ENCODE measurements at places on chromosomes 2 and 18. TPM values are rescaled to one million over a fixed set of nuclear protein-coding genes. Genes with fewer than 3 reads are reported as not detected.

LRATD1 gene
- 2.3 TPM for total RNA-seq

THADA gene
- 27.5 TPM for total RNA-seq

KCNJ3 gene
- 0.69 TPM for total RNA-seq

SPRED2 gene
- 32.7 TPM for total RNA-seq

EMILIN2 gene
- total RNA-seq = 13.0 TPM

ZNF512 gene
- 31.1 TPM for total RNA-seq

FAM124B gene
- total RNA-seq = 4.4 TPM

ERICH2 gene
- total RNA-seq = 1.6 TPM

CIB4 gene
- not detected for total RNA-seq

DNA sequence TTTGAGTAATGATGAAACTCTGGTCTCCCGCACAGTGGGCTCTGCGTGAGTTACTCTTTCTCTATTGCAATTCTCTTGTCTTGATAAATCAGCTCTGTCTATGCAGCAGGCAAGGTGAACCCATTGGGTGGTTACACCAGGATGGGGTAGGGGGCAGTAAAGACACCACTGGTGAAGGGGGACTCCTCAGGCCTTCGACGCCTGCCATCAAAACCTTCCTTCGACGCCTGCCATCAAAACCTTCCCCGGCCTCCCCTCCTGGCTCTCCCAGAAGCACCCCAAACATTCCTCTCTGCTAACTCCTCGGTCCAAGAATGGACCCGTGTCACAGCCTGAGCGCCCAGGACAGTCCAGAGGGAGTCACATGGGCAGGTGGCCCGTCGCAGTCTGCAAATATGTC lies 4.8 kb upstream of the STARD7 start:
- H3K4me3 ChIP-seq = no peak overlapping the region
- no peaks in the 10 kb centered on the region for H3K27me3 ChIP-seq
- no peaks in the 10 kb centered on the region for H3K36me3 ChIP-seq
- peaks cover 7% of the 10 kb centered on the region for H3K4me1 ChIP-seq

GRCh38 chr2:219218732-219219701 lies at the start of gene ABCB6:
Gene ABCB6 (minus strand): TSS chr2:219218958. CDS start chr2:219218673, 285 bp downstream.
- peak within 1 kb of the TSS; percentile 85 for H3K4me3 ChIP-seq
- H3K27ac ChIP-seq = peak within 1 kb of the TSS; percentile 79
- DNase-seq = peak; percentile 92
- peaks cover 38% of the 10 kb centered on the region for H3K36me3 ChIP-seq
- H3K4me1 ChIP-seq = peaks cover 25% of the 10 kb centered on the region

GRCh38 chr2:10579876-10580514 lies 109.8 kb downstream of the NOL10 start:
- H3K27me3 ChIP-seq = no peaks in the 10 kb centered on the region
- no peak overlapping the region for H3K4me3 ChIP-seq
- no peak overlapping the region for H3K27ac ChIP-seq
- DNase-seq = peak; percentile 27
- H3K4me1 ChIP-seq = peaks cover 24% of the 10 kb centered on the region
- peaks cover 25% of the 10 kb centered on the region for H3K36me3 ChIP-seq

GRCh38 chr2:24410976-24411375 lies 50.6 kb upstream of the ITSN2 start:
- H3K4me3 ChIP-seq = no peak overlapping the region
- no peaks in the 10 kb centered on the region for H3K27me3 ChIP-seq
- no peaks in the 10 kb centered on the region for H3K36me3 ChIP-seq
- peaks cover 10% of the 10 kb centered on the region for H3K4me1 ChIP-seq

DNA sequence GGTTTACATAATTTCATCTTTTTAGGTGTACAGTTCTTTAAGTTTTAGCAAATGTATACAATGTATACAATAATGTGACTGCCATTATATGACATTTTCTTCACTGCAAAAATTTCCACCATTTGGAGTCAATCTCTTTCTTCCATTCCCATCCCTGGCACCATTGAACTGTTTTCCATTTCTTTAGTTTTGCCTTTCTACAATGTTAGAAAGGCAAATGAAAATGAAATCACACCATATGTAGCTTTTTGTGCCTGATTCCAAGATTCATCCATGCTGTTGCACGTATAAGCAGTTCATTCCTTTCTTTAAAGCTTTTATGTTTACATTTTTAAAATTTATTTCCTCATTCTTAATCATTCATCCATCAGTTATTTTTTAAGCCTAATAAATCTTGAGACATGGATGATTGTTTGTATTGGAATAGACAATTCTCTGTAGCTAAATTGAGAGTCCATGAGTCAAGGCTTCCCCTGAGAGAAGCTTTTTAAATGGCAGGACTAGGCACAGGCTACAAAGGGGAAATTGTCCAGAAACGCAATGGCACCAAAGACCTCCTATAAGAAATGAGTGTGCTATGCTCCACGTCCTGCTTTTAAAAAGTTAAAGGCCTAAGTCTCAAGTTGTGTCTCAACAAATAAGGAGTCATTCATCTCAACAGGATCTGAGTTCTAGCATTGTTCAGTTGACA lies 8.7 kb upstream of the COL5A2 start:
- H3K27me3 ChIP-seq = no peaks in the 10 kb centered on the region
- H3K36me3 ChIP-seq = no peaks in the 10 kb centered on the region
- H3K4me1 ChIP-seq = peaks cover 4% of the 10 kb centered on the region
- no peak overlapping the region for H3K4me3 ChIP-seq

DNA sequence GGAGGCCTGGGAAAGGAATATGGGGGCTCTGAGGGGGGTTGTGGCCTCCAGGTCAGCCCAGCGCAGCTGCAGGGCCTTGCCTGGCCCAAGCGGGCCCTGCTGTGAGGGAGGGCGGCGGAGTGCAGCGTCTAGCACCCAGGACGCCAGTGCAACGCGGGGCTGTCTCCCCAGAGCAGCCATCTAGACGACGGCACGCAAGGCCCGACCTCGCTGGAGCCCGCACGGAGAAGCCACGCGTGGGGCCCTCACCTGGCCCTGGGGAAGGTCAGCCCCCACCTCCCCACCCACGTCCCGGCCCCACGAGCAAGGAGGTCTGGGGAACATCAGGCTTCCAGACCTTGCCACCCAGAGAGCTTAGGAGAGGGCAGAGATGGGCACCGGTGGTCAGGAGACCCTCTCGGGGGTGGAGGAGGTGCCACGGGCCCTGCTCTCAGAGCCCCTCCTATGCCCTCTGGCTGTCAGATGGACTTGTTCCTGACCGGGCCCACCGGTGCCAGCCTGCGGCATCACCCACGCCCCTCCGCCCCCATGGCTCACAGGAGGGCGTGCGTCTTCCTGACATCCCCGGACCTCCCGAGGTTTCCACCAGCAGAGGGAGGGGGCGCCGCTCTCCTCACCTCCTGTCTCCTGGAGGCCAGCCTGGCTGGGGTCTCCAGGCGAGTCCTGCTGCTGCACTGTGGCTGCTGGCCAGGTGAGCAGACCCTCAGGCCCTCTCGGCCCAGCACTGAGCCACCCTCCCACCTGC lies 17.0 kb downstream of the GPR35 start:
- no peak overlapping the region for H3K4me3 ChIP-seq
- H3K27me3 ChIP-seq = peaks cover 3% of the 10 kb centered on the region
- no peaks in the 10 kb centered on the region for H3K36me3 ChIP-seq
- no peak overlapping the region for H3K27ac ChIP-seq

- DNase-seq = no peak
- H3K36me3 ChIP-seq = no peaks in the 10 kb centered on the region
- H3K27me3 ChIP-seq = no peaks in the 10 kb centered on the region
- H3K4me3 ChIP-seq = no peak overlapping the region
- H3K27ac ChIP-seq = no peak overlapping the region
These were observed 243.6 kb downstream of the TMEM182 start for GRCh38 chr2:103005393-103005792.

- no peaks in the 10 kb centered on the region for H3K27me3 ChIP-seq
- H3K4me1 ChIP-seq = no peaks in the 10 kb centered on the region
- no peak overlapping the region for H3K27ac ChIP-seq
- no peak overlapping the region for H3K4me3 ChIP-seq
- no peak for DNase-seq
These were observed 60.0 kb upstream of the HDAC4 start for GRCh38 chr2:239460780-239461179.

DNA sequence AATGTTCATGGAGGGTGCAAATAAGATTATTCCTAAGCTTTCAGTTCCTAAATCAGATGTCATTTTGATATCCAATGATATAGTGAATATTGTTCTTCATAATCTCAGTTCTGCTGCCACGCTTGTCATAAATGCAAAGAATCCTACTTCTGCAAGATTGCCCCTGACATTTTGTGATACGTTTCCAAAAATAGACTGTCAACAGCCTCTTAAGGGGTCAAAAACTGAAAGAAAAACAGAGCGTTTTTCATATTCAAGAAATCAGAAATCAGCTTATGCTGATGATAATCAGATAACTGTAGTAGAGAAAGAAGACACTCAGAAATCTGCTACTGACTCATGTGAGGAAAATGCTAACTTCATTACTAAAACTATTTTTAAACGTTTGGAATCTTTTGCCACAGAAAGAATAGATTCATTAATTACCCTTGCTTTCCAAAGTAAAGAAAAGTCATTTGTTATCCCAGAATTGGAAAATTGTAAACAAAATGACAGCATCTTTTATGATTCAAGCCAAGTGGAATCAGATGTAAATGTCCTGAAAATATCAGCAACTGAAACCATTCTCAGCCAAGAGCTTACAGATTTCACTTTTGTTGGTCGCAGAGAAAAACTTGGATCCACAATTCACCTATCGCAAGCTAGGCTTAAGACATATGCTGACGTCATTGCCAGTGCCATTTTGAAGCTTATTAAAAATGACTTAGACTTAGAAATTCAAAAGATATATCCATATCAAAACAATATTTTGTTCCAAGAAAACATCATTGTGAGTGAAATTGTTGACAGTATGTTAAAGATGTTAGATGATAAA lies 55.1 kb downstream of the FSIP2 start:
- no peak overlapping the region for H3K4me3 ChIP-seq
- no peak for DNase-seq
- no peaks in the 10 kb centered on the region for H3K4me1 ChIP-seq
- H3K36me3 ChIP-seq = no peaks in the 10 kb centered on the region
- no peaks in the 10 kb centered on the region for H3K27me3 ChIP-seq
- no peak overlapping the region for H3K27ac ChIP-seq

DNA sequence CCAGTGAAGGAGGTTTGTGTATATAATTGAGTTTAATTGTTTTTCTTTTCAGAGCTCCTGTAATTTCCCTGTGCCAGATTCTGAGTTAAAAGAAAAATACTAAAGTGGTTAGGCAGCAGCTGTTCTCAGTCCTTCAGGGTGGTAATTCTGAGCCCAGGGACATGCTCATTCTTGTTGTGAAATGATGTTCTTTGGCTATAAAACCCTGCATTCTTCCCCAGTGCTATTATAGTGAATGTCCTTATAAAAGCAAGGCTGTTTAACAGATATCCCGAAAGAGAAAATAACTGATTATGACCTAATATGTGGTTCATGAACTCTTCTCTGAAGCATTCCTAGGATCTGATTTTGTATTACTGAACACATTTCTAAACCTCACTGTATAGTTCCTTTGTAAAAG lies 34.0 kb downstream of the ADAM23 start:
- H3K27ac ChIP-seq = no peak overlapping the region
- H3K4me1 ChIP-seq = peaks cover 7% of the 10 kb centered on the region
- H3K36me3 ChIP-seq = peaks cover 11% of the 10 kb centered on the region
- DNase-seq = no peak
- H3K27me3 ChIP-seq = peaks cover 5% of the 10 kb centered on the region

- no peak for DNase-seq
- H3K27ac ChIP-seq = no peak overlapping the region
- no peaks in the 10 kb centered on the region for H3K27me3 ChIP-seq
- no peak overlapping the region for H3K4me3 ChIP-seq
- H3K4me1 ChIP-seq = peaks cover 21% of the 10 kb centered on the region
These were observed 57.2 kb upstream of the LYPD6B start for GRCh38 chr2:148981324-148981723.

DNA sequence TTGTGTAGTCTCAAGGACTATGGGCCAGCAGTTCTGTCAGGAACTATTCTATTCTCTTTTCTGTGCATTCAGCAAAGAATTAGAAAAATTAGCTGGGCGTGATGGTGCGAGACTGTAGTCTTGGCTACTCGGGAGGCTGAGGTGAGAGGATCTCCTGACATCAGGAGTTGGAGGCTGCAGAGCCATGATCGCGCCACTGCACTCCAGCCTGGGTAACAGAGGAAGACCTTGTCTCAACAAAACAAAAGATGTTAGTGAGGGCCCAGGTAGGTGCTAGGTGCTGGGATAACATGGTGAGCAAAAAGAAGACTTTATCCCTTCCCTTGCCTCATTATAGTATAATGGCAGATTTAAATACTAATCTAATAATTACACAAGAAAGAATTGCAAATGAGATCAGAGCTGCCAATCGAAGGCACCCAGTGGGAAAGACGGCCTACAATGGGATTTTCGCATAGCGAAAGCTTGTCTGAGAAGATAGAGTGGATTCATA lies 447 bp upstream of the MRPL19 start:
- DNase-seq = no peak
- H3K27ac ChIP-seq = peak overlapping the region; percentile 94
- peaks cover 28% of the 10 kb centered on the region for H3K36me3 ChIP-seq
- no peaks in the 10 kb centered on the region for H3K27me3 ChIP-seq
- peak overlapping the region; percentile 94 for H3K4me3 ChIP-seq

GRCh38 chr18:44358402-44358801 lies 322.3 kb upstream of the SETBP1 start:
- DNase-seq = no peak
- H3K4me3 ChIP-seq = no peak overlapping the region
- no peaks in the 10 kb centered on the region for H3K36me3 ChIP-seq
- no peak overlapping the region for H3K27ac ChIP-seq
- no peaks in the 10 kb centered on the region for H3K27me3 ChIP-seq

DNA sequence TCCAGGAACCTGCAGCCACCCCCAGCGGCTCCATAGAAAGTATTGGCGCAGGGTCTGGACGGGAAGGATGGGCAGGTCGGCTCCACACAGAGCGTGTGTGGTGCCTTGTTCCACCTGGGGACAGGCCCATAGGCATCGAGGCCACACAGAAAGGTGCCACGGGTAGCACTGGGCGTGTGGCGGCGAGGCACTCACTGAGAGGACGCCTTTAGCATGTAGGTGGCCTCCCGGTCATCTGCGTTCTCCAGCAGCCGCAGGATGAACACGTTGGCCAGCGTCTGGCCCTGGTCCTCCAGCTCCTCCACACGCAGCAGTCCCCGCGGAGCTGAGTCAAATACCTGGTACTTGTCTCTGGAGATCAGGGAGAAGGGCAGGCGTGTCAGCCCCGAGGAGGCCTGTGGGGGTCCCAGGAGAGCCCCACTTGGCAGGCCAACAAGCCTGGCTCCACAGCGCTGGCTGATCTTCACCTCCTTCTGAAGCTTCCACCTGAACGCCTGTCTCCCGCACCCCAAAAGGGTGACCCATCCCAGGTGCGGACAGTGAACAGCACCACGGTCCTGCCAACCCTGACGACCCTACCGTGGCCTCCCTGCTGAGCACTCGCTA lies 13.2 kb downstream of the SNORC start:
- no peaks in the 10 kb centered on the region for H3K36me3 ChIP-seq
- no peak overlapping the region for H3K4me3 ChIP-seq
- peaks cover 6% of the 10 kb centered on the region for H3K27me3 ChIP-seq
- no peak overlapping the region for H3K27ac ChIP-seq

DNA sequence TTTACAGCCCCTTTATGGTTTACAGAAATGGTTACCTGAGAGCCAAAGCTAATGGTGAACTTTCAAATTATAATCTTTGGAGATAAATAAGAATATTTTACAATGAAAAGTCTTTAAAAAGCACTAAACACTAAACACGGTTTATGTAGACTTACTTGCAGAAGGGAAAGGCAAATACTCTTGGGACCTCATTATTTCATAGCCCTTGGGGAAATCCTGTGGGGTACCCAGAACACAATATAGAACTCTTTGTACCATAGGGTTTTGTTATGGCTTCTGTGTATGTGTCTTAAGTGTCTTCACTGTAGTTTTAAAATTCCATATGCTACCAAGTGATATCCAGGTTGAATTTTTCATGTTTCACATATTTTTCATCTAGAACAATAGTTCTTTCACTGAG lies 90.6 kb downstream of the KCNH7 start:
- H3K4me3 ChIP-seq = no peak overlapping the region
- 0 out of 2 replicates have a peak, but pooled peaks cover 3% of the 10 kb centered on the region for H3K4me1 ChIP-seq
- H3K27ac ChIP-seq = no peak overlapping the region
- DNase-seq = no peak
- H3K27me3 ChIP-seq = peaks cover 38% of the 10 kb centered on the region
